Mesothelial cell of epicardium (in vitro differentiated cells): ENCODE measurements at places on chromosomes 3 and 15. TPM values are rescaled to one million over a fixed set of nuclear protein-coding genes. Genes with fewer than 3 reads are reported as not detected.
A peak's percentile ranks its signal among the peaks of the same experiment; 100 is the strongest.

DNA sequence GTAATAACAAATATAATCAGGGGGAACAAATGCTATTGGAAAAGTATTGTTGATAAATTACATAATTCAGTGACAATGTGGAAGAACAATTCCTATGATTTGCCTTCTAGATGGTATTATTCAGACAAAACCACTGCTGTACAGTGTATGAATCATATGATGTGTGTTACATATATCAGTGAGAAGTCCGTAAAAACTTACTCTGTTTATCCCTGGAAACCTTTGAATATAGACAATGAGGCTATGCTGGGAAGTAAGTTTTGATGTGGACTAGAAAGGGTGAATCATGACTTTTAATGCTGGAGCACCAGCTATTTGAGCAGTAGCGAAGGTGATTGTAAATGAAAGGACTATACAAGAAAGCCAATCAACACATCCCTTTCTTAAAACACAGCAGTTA lies 17.9 kb downstream of the C3orf38 start:
- DNase-seq: no peak
- no peak overlapping the region for H3K27ac ChIP-seq
- peaks cover 11% of the 10 kb centered on the region for H3K36me3 ChIP-seq
- H3K4me1 ChIP-seq: no peaks in the 10 kb centered on the region

GRCh38 chr15:76337696-76338485 lies 1.3 kb downstream of the ISL2 start:
- H3K27me3 ChIP-seq: peaks cover 93% of the 10 kb centered on the region
- H3K4me3 ChIP-seq: peak overlapping the region; percentile 64
- peaks cover 44% of the 10 kb centered on the region for H3K4me1 ChIP-seq
- DNase-seq: no peak

GRCh38 chr15:94297558-94297957 lies 66.2 kb downstream of the MCTP2 start:
- H3K27me3 ChIP-seq: no peaks in the 10 kb centered on the region
- peaks cover 20% of the 10 kb centered on the region for H3K4me1 ChIP-seq
- H3K4me3 ChIP-seq: no peak overlapping the region
- peaks cover 4% of the 10 kb centered on the region for H3K36me3 ChIP-seq

GRCh38 chr3:33229066-33229465 lies 10.5 kb upstream of the SUSD5 start:
- DNase-seq: no peak
- H3K27me3 ChIP-seq: peaks cover 15% of the 10 kb centered on the region
- no peaks in the 10 kb centered on the region for H3K36me3 ChIP-seq
- no peak overlapping the region for H3K4me3 ChIP-seq
- H3K4me1 ChIP-seq: no peaks in the 10 kb centered on the region

DNA sequence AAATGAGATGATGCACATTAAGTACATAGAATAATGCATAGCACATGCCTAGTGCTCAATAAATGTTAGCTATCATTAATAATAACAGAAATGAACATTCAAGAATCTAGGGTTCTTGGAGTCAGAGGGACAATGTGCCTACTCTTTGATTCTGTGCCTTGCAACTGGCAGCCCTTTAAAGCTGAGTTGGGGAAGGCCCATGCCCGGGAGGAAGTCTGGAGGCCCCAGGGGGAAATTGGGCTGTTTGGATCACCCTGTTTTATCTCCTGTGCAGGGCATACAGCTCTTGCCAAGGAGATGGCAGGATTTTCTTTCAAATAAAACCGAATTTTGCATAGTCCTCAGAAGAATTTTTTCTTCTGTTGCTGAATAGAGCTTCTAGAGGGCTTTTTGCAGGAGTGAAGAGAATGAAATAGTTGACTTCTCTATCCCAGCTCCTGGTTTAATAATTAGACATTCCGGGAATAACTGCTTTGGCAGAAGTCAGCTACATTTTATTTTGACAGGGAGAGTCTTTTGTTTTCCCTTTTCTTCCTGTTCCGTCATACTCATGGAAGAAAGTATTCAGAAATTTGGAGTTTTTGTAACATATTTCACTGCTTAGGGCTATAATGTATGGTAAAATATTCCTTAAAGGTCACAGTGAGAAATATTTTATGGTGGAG lies 18.0 kb upstream of the KCNAB1 start:
- H3K4me3 ChIP-seq: no peak overlapping the region
- DNase-seq: no peak
- H3K36me3 ChIP-seq: no peaks in the 10 kb centered on the region
- H3K4me1 ChIP-seq: peaks cover 4% of the 10 kb centered on the region
- peaks cover 13% of the 10 kb centered on the region for H3K27me3 ChIP-seq

GRCh38 chr15:39860200-39860599 lies 59.9 kb downstream of the GPR176 start:
- no peak overlapping the region for H3K27ac ChIP-seq
- H3K27me3 ChIP-seq: no peaks in the 10 kb centered on the region
- H3K36me3 ChIP-seq: no peaks in the 10 kb centered on the region
- no peak overlapping the region for H3K4me3 ChIP-seq
- no peak for DNase-seq
- H3K4me1 ChIP-seq: no peaks in the 10 kb centered on the region

GRCh38 chr15:66830358-66830757 lies 128.3 kb downstream of the SMAD6 start:
- H3K27me3 ChIP-seq: no peaks in the 10 kb centered on the region
- H3K27ac ChIP-seq: peak overlapping the region; percentile 79
- no peak overlapping the region for H3K4me3 ChIP-seq

DNA sequence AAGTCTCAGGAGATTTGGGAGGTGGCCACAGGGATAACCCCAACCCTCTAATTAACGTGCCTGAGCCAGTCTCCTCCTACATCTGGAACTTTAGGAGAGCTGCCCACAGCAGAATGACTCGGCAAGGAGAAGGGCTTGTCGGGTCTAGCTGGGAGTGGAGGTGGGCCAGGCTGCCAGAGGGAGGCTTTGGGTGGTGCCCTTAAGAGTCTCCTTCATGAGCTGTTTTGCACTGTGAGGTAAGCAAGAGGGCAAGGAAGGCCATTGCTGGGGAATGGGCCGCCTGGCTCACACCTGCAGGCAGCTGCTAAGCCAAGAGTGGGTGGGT lies 3.6 kb upstream of the TNK2 start:
- H3K27ac ChIP-seq: no peak overlapping the region
- H3K36me3 ChIP-seq: no peaks in the 10 kb centered on the region
- H3K4me1 ChIP-seq: peaks cover 39% of the 10 kb centered on the region
- no peak for DNase-seq
- no peak overlapping the region for H3K4me3 ChIP-seq
- H3K27me3 ChIP-seq: peaks cover 20% of the 10 kb centered on the region

DNA sequence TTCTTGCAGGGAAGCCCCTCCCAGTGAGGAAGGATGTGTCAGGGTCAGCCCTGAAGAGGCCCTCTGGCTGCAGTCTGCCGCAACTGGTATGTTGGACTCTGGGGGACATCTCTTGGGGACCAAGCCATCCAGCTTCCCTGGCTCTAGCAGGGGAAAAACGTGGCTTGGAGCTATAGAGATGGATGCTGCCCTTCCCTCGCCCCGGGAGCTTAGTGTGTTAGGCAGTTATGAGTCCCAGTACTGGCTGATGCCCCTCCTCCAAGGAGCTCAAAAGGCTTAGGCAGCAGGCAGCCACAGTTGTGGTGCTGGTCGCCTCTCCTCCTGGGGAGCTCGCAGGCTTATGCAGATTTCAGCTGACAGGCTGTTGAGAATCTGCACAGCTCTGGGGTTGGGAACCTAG lies 353.1 kb upstream of the GBE1 start:
- no peaks in the 10 kb centered on the region for H3K27me3 ChIP-seq
- no peak overlapping the region for H3K27ac ChIP-seq
- H3K4me1 ChIP-seq: no peaks in the 10 kb centered on the region

DNA sequence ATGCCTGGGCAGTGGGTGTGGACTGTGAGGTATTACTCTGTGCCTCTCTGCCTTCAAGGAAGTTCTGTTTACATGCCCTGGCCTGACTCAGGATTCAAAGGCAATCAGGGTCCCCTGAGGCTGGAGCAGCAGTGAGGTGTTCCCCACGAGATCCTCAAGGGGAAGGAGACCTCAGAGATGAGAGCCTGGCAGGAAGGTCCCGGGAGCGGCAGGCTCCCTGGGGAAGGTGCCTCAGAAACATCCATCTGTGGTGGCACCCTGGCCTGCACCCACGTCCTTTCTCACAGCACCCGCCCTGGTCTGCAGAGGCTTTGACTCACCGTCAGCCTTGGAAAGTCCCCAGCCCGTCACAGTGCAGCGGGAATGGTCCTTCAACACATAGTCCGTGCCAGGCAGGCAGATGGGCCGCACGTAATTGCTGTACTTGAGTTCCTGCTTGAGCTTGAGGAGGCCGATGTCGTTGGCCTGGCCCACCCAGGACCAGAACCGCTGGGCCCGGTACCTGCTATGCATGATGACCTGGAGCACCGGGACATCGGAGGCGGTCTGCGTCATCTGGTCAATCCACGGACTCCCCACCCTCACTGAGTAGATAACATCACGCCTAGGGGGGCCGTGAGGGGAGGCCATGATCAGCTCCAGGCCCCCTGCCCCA lies 3.6 kb downstream of the PRSS50 start:
- H3K4me3 ChIP-seq: no peak overlapping the region
- no peak for DNase-seq
- no peak overlapping the region for H3K27ac ChIP-seq
- no peaks in the 10 kb centered on the region for H3K4me1 ChIP-seq

TLR9 gene
- 0.16 to 0.23 TPM in 2 of 3 replicates, not detected in the other for total RNA-seq
